ENCODE measurements at places on chromosomes 7 and 10.

GRCh38 chr10:1363446-1364121 lies 307.4 kb downstream of the WDR37 start:
- no peak for DNase-seq

GRCh38 chr7:19110026-19110730 lies 7.3 kb downstream of the TWIST1 start:
- DNase-seq: no peak

DNA sequence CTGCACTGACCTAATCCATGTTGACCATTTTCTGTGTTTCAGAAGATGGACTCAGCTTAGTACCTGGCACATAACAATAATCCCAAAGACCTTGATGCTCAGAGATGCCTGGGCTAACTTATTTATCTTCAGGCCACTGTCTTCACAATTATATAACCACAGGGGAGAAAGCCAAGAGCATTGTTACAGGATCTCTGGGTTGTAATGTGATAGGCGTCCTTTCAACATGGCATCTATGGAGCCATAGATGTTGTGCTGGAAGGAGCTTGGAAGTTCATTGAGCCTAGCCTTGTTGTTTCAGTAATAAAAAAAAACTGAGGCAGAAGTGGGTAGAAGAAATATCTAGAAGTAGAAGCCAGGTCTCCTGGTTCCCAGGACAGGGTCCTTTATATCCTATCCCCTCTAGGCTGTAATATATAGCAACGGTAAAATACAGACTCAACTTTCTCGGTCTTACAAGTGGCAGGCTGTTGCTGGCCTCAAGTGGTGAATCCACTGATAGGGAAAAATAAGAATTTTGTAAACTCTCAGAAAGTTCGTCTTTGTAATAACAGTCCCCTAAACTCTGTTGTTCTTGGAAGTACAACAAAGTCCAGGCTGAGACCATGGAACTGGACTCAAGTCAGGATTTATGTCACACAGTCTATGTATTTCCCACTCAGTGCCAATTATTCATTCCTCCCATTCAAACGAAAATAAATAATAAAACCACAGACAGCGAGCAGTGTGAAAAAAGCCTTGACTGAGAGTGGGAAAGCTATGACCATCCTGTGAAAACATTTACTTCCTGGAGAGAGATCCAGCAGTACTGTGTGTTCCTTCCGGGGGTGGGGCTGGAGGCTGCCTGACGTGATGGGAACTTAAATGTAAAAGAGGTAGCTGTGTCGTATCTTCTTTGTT lies 277.6 kb downstream of the REEP3 start:
- no peak for DNase-seq

GRCh38 chr10:121865554-121865953 lies 62.3 kb downstream of the ATE1 start:
- DNase-seq: no peak

DNA sequence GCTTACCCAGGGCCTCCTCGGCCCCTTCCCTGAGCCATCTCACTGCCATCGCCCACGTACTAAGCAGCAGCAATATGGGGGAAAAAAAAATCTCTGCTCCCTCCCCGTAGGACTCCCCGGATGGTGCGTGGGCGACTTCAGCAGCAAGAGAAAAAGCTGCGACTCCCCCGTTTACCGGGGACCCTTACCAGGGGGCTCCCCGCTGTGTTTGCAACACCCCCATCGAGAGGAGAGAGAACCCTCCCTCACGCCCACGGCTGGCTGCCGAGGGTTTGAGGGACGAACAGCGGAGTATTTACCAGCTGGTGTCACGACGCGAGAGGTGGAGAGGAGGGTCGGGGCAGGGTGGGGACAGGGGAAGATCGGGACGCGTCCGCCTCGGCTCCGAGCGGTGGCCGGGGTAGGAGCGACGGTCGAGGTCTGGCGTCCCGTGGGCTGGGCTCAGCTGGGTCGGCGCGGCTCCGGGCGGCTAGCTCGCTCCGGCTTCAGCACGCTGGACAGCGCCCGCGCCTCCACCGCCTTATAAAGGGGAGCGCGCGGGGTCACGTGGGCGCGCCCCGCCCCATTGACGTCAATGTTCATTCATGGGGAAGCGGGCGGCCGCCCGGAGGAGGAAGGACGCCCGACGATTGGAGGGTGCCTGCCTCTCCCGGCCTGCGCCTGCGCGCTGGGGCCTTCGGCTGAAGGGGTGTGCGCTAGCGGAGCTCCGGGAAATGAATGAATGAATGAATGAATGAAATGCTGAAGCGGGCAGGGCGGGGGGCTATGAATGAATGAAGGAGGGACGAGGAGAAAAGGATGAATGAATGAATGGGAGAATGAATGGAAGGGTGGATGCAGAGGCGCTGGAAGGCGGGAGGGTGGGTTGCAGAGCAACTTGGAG lies at the start of gene VGF:
VGF (minus strand) TSS at position 495 of the 883 bp plus-strand sequence. CDS start 726 bp downstream, outside the sequence.
- DNase-seq: peak; percentile 96
